KBM-7 (cell line): ENCODE measurements at places on chromosomes 6 and 20.

GRCh38 chr6:87251225-87251624 lies 71.2 kb upstream of the SMIM8 start:
- DNase-seq: no peak

DNA sequence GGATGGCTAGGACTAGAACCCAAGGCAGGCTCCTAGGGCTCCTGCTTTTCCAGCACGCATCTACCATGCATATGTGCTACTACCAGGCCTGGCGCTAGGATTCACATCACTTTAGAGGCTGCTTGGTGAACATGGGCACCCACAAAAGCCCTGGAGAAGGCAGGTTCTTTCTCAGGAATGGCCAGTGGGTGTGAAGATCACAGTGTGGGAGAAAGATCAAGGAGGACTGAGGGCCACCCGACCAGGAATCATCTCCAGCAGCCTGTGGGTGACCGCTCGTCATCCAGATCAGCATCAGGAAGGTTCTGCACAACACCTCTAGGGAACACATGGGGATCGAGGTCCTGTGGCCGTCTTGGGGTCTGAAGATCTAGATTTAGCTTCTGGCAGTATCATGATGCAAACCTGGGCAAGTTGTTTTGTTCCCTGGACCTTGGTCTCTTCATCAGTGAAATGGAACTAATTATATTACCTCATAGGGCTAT lies 27.3 kb downstream of the SRSF3 start:
- DNase-seq: no peak

GRCh38 chr6:133873538-133873937 lies 15.4 kb upstream of the TCF21 start:
- no peak for DNase-seq

- peak; percentile 34 for DNase-seq
These were observed 64.8 kb upstream of the TMEM30A start for GRCh38 chr6:75349262-75349984.

DNA sequence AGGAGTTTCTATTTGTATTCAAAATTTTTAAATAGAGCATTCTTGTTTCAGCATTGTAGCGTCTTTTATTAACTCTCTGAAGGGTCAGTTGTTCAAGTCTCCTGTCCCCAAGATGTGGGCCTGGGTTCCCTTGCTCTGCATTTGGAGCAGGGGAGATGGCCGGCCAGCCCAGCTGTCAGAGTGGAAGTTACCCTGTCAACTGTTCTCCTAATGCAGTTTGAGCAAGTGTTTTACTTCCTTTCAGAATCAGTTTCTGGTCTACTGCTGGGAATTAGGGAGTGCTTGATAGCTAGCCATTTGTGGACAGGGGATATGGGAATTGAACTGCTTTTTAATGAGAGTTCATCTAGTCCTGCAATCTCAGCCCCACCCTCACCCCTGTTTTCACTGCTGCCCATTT lies 116.6 kb downstream of the QKI start:
- no peak for DNase-seq

GRCh38 chr6:54690596-54690995 lies 156.0 kb upstream of the FAM83B start:
- DNase-seq: no peak

GRCh38 chr6:144675231-144675861 lies 390.2 kb downstream of the UTRN start:
- peak; percentile 59 for DNase-seq

DNA sequence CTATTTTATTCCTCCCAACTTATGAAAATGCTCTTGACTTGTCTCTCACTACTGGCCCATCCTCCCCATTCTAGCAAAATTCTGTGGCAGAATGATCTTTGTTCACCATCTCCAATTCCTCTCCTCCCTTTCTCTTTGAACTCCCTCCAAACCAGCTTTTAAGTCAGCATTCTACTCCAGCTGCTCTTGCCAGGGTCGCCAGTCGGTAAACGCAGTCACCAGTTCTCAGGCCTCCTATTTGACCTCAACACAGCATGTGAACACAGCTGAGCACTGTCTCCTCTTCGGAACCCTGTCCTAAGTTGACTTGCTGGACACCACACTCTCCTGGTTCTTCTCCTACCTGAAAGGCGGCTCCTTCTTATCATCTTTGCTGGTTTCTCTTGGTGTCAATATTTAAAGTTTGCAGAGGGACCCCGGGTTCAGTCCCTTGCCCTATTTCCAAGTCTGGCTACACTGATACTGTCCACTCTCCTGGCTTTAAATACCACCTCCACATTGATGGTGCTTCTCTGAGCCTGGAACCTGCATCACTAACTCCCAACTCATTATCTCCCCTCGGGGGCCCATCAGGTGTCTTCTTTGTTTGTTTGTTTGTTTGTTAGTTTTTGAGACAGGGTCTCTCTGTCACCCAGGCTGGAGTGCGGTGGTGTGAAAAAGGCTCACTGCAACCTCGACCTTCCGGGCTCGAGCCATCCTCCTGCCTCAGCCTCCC lies 27.4 kb downstream of the GDAP1L1 start:
- DNase-seq: no peak

GRCh38 chr6:33192105-33192646 lies at the start of gene COL11A2:
TSS of gene COL11A2 (minus strand) at chr6:33192467. CDS start at chr6:33192240, 227 bp downstream.
- no peak for DNase-seq

- DNase-seq: no peak
These were observed 24.7 kb upstream of the ZFAND3 start for GRCh38 chr6:37794825-37795224.

DNA sequence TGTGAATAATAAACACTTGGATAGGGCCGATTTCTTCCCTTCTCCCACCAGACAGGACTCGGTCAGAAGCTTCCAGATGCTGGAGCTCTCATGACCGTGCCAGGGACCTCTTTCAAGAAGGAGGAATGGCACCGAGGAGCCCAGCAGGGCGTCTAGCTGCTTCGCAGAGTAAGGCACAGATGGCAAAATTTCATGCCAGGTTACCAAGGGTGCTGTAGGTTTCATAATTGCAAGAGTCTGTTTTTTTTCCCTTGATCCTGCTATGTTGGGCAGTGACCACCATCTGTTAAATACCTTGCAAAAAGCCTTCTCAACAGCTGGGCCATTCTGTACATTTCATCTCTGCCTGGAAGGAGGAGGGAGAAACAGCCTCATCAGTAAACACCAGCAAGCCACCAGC lies 111.8 kb downstream of the EDN3 start:
- no peak for DNase-seq

GRCh38 chr6:22364306-22364705 lies 67.5 kb upstream of the PRL start:
- no peak for DNase-seq

GRCh38 chr20:60008130-60008808 lies 50.0 kb downstream of the CDH26 start:
- no peak for DNase-seq

GRCh38 chr6:118509009-118509617 lies 39.0 kb upstream of the PLN start:
- peak; percentile 5 for DNase-seq
